ENCODE measurements at places on chromosomes 2 and 18. TPM values are rescaled to one million over a fixed set of nuclear protein-coding genes. Genes with fewer than 3 reads are reported as not detected.
A peak's percentile ranks its signal among the peaks of the same experiment; 100 is the strongest.

ERICH2 gene
- polyA plus RNA-seq = not detected

ACP1 gene
- polyA plus RNA-seq = 168 TPM

ACKR3 gene
- 3.9 TPM for polyA plus RNA-seq

SOWAHC gene
- 1.5 TPM for polyA plus RNA-seq

ABHD1 gene
- 0.76 TPM for polyA plus RNA-seq

ELOA2 gene
- not detected for polyA plus RNA-seq

CHRNG gene
- not detected for polyA plus RNA-seq

BOLL gene
- 0.06 TPM for polyA plus RNA-seq

SIX3 gene
- polyA plus RNA-seq = not detected

KATNAL2 gene
- polyA plus RNA-seq = not detected

CDH20 gene
- not detected for polyA plus RNA-seq

- no peak for DNase-seq
These were observed 196.6 kb upstream of the LHCGR start for GRCh38 chr2:48952143-48952542.

GRCh38 chr2:214380681-214381080, 30.2 kb upstream of the VWC2L start:
- DNase-seq = no peak

- DNase-seq = no peak
These were observed 341.1 kb downstream of the ARL6IP6 start for GRCh38 chr2:153059338-153060052.

GRCh38 chr2:212811036-212811805, 272.6 kb upstream of the ERBB4 start:
- DNase-seq = peak; percentile 12

- DNase-seq = no peak
These were observed 15.7 kb upstream of the COX7A2L start for GRCh38 chr2:42376758-42377157.

DNA sequence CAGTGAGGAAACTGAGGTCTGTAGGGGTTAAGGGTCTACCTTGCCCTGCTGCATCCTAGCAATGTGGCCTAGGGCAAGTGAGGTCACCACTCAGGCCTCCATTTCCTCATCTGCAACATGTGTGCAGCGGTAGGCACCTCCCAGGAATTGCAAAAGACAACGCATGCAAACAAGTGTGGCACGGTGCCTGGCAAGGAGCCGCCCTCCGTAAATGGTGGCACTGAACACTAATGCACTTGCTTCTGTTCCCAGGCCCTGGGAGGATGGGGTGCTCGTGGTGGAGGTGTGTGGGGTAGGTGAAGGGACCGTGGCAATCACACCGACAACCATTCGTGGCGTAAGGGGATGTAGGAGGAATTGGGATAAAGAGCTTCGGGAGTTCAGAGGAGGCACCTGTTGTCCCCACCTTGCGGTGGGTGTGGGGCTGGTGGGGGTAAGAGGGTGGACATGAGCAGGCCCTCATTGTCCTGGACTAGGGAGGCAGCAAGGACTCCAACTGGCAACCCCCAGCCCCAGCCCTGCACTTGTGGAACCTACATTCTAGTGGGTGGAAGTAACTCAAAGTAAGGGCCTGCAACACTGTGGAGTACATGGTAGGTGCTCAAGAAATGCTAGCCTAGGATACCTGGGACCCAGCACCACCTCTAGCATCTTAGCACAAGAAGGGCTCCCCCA, 26.0 kb downstream of the ATOH8 start:
- no peak for DNase-seq

- peak; percentile 64 for DNase-seq
These were observed 3.3 kb upstream of the GPBAR1 start for GRCh38 chr2:218257390-218257981.

GRCh38 chr2:7508296-7508943, 591.2 kb downstream of the RNF144A start:
- DNase-seq = no peak

GRCh38 chr18:9874728-9875127, 11.0 kb upstream of the TXNDC2 start:
- no peak for DNase-seq

- DNase-seq = peak; percentile 51
These were observed 81.5 kb upstream of the LDLRAD4 start for GRCh38 chr18:13136904-13137669.

GRCh38 chr2:230881840-230882239, 17.1 kb downstream of the ITM2C start:
- DNase-seq = no peak

GRCh38 chr18:7438646-7439045, 128.5 kb upstream of the PTPRM start:
- no peak for DNase-seq

DNA sequence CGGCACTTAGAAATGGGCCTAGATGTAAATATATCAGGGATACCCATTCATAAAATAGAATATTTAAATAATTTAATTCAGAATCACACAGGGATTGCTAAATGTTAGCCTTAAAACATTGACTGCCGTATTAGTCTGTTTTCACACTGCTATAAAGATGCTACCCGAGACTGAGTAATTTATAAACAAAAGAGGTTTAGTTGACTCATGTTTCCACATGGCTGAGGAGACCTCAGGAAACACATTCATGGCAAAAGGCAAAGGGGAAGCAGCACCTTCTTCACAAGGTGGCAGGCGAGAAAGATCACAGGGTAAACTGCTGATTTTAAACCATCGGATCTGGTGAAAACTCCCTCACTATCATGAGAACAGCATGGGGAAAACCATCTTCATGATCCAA, 223.6 kb upstream of the GULP1 start:
- no peak for DNase-seq

DNA sequence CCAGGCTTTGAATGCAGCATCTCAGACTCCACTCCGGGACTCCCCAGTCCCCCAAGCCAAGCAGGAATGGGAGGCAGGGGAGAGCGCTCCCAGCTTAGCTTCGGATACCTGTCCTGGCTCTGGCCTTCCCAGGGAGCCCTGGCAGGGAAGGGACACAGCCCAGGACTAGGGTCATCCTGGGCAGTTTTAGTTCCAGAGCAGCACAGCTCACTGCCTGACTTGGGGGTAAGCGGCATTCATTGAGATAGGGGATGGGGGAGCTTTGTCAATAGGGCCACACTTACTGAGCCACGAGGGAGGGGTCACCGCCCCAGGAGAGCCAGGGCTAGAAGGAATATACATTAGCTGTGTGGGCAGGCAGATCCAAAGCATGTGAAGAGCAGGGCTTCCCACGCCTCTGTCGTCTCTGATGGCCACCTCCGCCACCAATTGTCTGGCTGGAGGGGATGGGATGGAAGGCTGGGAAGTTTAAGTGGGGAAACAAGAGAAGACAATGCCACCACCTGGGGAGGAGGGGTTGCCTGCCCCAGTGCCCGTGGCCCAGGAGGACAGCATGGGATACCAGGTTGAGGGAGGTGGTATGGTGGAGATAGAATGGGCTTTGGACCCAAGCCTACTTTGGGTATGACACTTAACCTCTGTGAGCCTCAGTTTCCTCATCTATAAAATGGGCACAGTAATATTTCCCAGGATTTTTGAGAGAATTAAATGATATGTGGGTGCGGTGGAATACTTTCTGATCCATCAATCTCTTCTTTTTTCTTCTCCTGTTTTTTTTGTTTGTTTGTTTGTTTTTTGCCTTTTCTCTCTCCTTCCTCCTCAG, 40.2 kb downstream of the SCTR start:
- DNase-seq = no peak

DNA sequence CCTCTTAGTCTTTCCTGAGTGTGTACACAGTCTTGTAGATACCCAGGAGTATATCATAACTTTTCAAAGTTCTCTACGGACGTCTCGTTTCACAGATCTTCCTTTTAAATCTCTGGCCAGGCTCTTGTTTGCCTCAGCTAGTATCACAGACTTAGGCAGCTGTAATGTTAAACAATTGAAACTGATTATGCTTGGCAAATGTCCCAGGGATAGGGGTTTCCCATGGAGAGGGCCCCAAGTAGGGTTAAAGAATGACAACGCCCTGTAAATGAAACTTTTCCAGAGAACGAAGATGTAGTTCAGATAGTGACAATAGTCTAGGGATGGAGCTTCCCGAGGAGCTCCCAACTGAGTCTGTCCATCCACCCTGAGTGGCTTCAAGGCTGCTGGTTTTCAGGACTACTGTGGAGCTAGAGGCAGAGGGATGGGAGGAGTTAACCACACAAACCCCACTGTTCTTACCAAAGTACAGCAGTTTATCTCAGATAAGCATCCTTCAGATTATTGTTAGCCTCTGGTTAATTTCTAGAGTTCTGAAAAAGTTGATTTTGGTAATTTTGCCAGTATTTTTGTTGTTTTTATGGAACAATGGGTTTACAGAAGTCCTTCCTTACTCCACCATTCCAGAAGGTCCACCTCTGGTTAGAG, 9.1 kb downstream of the NEURL3 start:
- no peak for DNase-seq

DNA sequence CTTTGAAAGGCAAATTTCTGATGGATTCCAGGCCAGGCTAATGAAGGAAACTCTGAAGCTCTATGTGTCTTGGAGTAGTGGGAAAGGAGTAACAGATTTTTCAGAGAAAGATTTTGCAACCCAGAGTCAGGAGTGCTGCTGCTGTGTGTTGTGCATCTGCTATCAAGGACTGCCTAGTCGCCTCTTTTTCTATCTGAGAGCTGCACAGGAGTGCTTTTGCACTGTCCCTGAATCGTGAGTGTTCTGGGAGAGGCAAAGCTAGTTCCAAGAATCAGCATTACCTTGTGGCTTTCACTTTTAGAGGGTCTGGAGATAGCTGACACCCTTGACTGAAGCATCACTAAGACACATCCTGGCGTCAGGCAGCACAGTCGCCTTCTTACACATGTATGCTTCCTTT, 336.4 kb downstream of the PARD3B start:
- DNase-seq = peak; percentile 93

DNA sequence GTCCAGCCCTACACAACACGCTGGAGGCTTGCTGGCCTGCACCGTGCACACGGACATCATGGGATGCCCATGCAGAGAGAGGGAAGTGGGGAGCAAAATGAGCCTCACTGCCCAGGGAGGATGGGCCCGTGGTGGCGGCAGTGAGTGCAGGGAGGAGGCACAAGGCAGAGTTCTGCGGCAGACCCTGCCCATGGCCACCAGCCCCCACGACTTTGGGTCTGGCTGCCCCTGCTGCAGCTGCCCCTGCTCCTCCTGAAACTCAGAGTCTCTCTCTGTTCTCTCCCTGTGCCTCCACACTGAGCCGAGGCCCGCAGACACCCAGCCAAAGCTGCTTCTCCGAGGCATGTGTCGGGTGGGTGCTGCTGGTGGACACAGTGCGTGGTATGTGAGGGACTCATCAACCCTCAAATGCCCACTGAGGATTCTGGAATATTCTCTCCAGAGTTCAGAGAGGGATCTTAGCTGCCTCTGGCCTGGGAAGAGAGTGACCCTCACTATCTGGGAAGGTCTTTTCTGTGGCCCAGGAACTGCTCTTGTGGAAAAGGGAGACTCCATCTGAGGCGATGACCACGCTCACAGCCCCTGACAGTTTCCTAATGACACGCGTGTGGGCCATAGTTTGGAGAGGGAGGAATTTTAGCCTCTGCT, 45.1 kb upstream of the HPCAL1 start:
- DNase-seq = no peak

GRCh38 chr18:32896776-32897547, 124.1 kb upstream of the KLHL14 start:
- DNase-seq = no peak

GRCh38 chr2:130755256-130756052, at the start of gene AMER3:
Gene AMER3 (plus strand): TSS chr2:130755540. CDS start chr2:130762073, 6,533 bp downstream.
- DNase-seq = no peak

GRCh38 chr2:65372619-65373018, 59.8 kb downstream of the SPRED2 start:
- DNase-seq = no peak

DNA sequence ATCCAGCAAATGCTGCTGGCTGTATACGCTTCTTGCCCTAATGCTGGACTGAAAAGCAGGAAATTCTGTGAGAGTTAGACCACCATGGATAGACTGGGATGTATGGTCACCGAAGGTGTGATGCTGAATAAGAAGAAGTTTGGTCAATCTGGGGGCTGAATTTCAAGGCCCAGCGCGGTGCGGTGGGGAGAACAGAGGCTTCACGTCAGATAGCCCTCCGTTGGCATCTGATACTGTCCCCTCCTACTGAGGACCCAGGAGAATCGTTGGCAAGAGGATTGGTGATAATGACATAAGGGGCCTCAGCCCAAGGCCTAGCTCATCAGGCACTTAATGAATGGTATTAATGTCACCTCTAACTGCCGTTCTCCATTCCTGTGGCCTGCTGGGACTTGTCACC, 97.3 kb upstream of the ST3GAL5 start:
- DNase-seq = no peak

DNA sequence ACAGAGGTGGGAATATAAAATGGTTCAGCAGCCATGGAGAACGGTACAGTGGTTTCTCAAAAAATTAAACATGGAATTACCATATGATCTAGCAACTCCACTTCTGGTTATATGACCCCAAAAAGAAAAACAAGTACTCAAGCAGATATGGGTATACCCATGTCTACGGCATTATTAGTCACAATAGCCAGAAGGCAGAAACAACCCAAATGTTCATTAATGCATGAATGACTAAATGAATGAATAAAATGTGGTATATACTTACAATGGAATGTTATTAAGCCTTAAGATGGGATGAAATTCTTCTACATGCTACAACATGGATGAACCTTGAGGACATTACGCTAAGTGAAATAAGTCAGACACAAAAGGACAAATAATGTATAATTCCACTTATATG, 266.8 kb upstream of the FBXO11 start:
- no peak for DNase-seq

- DNase-seq = no peak
These were observed 24.7 kb upstream of the SERPINB5 start for GRCh38 chr18:63451799-63452660.

- no peak for DNase-seq
These were observed 115.8 kb downstream of the SS18 start for GRCh38 chr18:25974630-25975077.

Data from CD4-positive, CD25-positive, alpha-beta regulatory T cell (primary cell).